Osteocyte (in vitro differentiated cells): ENCODE measurements at places on chromosomes 6 and 20.

DNA sequence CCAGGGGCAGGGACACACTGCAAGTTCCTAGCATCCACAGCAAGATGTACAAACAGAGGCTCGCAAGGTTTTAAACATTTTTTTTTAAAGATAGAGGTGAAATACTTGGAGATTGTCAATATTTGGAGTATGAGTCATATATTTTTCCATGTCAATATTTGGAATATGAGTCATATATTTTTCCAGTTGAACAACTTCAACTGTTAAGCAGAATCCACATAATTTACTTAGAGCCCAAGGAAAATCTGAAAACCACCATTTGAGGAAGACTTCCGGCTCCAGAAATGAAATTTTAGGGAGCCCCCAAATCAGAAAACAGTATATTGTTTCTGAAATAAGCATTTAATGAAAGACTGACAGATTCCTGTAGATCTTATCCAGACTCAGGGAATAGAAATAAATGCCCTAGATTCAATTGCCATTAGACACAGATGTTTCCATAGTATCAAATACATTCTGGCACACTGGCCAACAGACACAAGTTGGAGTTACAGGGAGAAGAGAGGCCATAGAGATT lies 51.6 kb upstream of the FAM184A start:
- DNase-seq: no peak

GRCh38 chr6:41171908-41172307 lies 9.0 kb upstream of the TREM2 start:
- DNase-seq: no peak

- no peak for DNase-seq
Observed at GRCh38 chr20:59737073-59737666, 132.8 kb downstream of the PHACTR3 start.

DNA sequence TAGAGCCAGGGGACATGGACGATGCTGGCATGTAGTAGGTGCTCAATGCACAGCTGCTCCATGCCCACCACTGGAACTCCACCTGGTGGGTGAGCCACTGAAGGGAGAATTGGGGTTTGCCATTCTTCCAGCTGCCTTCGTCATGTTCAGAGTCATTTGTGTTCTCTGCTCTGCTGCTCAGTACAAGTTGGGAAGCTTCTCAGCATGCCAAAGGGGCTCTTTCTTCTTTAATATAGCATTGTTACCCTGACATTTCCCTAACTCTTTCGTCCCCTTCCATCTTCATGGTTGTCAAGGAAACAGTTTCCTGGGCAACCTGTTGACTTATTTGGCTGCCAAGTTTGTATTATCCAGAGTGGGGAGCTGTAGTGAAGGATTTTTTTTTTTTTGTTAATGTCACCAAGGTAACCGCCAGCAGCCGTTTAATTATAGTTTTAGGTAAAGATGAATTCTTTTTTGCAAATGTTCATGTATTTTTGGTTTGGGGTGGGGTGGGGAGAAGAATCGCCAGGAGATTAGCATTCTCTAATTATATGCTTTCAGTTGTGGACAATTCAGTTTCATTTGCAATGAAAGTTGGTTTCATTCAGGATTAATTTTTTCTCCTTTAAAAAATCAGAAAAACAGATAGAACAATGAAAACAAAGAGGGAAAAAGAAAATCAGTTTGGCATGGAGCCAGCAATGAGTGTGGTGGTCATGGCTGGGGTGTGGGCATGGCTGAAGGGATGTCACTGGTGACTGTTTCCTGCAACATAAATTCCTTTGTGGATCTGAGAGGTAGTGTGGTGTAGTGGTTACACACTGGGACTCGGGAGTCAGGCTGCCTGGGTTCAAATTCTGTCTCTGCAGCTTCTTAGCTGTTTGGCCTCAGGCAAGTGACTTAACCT lies 73.0 kb upstream of the KCNG1 start:
- no peak for DNase-seq

DNA sequence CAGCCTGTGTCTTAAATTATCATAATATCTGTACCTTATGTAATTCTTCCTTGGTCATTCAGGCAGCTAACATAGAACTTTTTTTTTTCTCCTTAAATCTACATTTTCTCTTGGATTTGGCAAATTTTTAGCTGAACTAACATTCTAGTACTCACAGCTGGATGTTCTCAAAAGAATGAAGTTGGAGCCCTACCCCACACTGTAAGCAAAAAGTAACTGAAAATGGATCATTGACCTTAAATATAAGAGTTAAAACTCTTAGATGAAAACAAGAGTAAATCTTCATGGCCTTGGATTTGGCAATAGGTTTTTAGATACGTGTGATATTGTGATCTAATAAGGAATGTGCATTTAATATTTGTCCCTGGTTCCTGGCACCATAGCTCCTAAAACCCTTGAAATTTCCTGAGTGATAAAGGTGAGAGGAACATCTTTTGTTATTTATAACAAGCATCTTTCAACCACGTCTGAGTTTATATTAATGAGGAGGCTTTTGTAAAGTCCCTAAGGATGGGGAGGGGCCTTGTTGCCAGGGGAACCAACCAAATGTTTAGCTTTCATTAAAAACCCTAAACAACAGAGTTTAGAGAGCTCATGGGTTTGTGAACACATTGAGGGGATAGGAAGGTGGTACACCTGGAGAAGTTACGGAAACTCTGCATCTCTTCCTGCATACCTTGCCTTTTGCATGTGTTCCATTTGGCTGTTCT lies 106.1 kb upstream of the ADGRF4 start:
- no peak for DNase-seq

- no peak for DNase-seq
Observed at GRCh38 chr6:13694562-13694961, 17.1 kb downstream of the RANBP9 start.

DNA sequence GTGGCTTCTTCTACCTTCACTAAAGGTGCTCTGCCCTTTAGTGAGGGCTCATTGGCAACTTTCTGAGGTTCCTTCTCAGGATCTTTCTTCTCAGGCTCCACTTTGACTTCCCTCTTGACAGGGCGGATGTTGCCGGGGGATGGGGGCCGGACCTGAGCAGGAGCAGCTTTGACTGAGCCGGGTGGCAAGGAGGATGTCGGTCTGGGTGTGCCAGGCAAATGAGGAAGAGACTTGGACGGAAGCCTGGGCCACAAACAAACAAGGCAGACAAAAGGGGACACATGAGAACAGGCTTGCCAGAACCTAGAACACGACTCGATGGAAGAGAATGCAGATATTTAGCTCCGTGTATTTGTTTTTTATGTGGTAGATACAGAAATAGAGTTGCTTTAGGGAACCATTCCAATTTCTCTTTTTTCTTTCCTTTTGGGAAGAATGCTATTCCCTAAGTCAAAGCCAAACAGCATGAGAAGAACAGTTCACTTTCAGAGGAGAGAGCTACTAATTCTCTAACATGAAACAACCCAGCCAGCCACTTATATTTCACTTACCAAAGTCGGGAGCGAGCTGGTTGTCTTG lies 76.2 kb upstream of the BCLAF1 start:
- DNase-seq: no peak

GRCh38 chr20:57508381-57508780 lies 16.6 kb downstream of the CTCFL start:
- no peak for DNase-seq

- DNase-seq: no peak
Observed at GRCh38 chr6:144548536-144548935, 263.4 kb downstream of the UTRN start.

DNA sequence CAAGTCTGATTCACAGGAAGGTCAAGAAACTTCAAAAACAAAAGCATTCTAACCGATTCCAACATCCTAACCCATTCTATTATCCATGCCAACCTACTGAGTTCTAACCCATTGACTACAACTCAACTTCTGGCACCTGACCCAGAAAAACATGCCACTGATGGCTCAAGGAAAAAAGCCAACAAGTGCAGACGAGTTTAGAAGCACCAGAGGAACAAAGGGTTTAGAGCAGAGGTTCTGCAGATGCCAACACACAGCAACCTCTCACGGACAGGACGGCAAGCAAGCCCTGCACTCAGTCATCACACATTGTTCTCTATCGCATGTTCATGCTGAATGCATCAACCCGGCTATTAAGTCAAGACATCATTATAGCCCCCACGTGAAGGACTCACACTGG lies 25.2 kb upstream of the MC3R start:
- DNase-seq: no peak

DNA sequence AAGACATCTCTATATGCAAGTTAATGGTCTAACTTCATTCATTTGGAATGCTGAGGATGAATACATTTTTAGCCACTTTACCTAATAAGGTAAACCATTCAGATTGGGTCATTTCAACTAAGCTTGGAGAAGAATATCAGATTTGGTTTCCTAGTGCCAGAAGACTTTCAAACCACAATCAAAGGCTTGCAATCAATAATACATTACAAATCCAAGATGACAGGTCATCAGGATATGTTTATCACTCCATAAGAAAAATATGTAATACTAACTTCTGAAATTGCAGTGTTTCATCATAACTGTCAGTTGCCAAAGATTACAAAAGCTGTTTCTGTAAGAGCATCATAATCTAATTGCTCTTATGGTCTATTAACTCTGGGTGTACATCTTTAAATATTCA lies 654.0 kb downstream of the COL12A1 start:
- no peak for DNase-seq

DNA sequence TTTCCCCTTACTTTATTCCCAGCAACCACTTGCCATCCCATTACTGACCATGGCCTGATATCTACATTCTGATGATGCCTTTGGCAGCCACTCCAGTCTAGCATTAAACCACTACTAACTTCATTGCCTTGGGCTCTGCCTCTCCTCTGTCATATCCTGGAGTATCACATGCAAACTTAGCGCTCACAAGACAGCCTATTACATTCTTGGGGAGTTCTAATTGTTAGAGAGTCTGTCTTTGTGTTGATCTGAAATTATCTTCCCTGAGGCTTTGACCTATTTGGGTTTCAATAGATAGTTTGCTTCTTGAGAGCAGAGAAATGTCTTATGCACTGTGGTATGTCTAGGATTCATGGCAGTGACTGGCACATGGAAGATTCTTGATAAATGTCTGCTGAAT lies 40.5 kb upstream of the RAB32 start:
- no peak for DNase-seq

GRCh38 chr6:123598011-123598410 lies 38.7 kb downstream of the TRDN start:
- DNase-seq: no peak

DNA sequence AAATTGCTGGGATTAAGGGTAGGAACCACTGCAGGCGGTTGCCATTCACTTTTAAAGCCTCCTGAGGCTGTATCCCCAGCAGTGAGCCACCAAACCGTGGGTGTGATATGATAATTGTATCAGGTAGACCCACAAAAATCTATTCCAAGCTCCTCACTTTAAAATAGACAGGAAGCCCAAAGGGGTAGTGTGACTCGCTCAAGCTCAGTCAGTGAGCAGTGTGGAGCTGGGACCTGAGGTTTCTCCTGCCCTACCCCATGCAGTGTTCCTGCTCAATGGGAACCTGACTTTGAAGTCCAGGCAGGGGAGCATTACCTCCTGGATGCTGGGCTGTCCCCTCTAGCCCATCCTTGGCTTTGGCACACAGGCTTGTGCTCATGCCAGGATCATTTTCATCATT lies 14.9 kb upstream of the MAPRE1 start:
- DNase-seq: no peak

GRCh38 chr20:57509665-57510237 lies 15.2 kb downstream of the CTCFL start:
- no peak for DNase-seq

DNA sequence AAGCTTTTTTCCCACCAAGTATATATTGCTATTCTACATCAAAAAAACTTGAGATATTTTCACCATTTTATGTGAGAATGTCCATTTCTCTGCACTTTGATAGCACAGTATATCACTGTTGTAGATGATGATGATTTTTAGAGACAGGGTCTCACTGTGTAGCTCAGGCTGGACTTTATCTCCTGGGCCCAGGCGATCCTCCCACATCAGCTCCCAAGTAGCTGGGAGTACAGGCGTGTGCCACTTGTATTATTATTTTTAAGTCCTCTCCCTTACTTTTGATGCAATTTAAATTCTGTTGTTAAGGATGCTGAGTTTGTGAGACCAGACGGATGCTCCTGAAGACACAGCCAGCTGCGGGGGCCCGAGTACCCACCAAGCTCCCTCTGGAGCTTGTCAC lies 326.8 kb downstream of the QKI start:
- no peak for DNase-seq

DNA sequence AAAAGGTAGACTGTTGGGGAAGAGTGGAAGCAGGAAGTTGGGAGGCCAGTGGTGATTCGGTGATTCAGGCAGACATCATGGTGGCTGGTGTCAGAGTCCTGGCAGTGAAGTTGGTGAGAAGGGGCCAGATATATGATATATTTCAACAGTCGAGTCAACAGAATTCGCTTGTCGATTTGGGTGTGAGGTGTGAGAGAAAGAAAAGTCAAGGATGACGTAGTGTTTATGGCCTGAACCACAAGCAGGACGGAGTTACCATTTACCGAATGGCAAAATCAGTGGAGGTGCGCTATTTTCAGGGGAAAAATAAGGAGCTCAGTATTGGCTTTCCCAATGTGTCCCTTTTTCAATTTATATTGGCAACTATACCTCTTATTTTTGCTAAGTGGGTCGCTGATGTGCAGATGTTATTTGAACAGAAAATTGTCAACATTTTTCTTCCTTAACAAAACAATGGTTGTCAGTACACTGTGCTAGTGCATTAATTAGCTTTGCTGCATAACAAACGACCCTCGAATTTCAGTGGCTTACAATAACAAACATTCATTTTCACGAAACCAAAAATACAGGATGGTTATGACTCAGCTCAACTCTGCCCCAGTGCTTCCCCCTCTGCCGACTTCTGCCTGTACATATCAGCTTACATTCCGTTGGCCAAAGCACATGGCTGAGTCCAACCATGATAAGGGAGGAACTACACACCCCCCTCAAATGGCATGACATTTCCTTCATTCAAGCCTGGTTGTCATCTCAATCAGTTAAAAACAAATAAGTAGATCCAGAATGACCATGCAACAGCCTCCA lies 255.0 kb upstream of the ZFP64 start:
- no peak for DNase-seq

GRCh38 chr20:53706466-53707370 lies 113.1 kb upstream of the ZNF217 start:
- DNase-seq: no peak

DNA sequence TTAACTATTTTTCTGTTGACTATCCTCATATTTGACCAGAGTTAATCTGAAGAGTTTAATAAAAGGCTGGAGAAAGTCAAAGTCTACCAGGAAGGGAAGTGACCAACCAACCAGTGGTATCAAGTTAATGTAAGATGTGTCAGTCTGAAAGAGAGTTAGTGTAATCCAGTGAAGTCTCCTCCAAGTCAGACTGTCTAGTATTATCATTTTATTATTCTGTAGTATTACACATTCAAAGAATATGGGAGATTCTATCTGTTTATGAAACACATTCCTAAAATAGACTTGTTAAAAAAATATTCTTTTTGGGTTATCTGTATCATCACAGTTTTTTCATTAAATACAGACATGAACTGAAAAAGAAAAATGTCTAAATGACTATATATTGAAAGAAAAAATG lies 194.4 kb downstream of the BTBD9 start:
- DNase-seq: no peak
